ENCODE measurements at places on chromosomes 2 and 18.

DNA sequence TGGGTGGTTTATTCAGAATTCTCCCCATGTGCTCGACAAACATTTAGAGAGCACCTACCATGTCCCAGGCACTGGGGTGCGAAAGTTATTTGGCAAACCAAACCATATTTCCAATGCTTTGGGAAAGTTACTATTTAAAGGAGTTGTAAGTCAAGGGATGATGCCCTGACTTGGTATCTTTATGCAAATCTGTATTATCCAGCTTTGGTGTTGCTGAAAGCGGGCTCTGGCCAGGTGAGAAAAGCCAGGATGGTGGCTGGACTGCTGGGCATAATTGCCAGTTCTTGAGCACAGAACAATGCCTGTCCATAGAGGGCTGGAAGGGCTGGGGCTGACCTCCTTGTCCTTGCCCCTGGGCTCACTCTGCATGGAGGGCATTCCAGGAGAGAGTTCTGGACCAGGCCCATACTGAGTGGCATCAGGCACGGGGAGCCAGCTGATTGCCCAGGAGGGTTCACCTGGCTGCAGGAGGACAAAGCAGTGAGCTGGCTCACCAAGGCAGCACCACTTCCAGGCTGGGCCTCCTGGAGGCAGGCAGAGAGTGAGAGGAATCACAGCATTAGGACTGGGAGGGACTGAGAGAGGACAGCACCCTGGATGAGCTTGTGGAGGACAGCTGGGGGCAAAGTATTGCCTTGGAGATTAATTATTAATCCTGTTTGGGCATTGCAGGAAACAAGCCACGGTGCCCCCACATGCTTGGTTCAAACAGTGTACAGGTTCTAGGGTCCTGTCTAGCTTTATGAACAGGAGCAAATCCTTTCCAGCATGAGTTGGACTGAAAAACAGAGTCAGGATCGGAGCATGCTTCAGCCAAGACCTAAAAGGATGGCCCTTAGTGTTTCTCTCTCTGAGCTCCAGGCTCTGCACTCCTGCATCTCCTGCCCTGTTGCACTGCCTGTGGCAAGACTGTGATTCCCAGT lies 7.1 kb downstream of the KHK start:
- DNase-seq = peak; percentile 80

DNA sequence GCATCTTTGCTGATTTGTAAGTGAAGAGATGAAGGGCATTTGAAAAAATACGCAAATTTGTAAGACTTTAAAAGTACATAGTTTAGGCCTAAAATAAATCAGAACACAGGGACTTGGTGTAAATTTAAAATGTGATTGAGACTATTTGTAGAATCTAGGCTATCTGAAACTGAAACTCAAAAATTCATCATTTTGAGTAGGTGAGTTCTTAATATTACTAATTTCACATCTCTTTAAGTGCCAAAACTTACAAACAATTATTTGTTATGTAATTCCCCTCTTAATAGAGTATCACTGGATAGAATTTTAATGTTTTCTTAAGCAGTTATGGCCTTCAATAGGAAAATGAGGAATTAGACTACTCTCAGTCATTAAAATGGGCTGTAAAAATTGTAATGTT lies 14.0 kb upstream of the HRH4 start:
- DNase-seq = no peak

DNA sequence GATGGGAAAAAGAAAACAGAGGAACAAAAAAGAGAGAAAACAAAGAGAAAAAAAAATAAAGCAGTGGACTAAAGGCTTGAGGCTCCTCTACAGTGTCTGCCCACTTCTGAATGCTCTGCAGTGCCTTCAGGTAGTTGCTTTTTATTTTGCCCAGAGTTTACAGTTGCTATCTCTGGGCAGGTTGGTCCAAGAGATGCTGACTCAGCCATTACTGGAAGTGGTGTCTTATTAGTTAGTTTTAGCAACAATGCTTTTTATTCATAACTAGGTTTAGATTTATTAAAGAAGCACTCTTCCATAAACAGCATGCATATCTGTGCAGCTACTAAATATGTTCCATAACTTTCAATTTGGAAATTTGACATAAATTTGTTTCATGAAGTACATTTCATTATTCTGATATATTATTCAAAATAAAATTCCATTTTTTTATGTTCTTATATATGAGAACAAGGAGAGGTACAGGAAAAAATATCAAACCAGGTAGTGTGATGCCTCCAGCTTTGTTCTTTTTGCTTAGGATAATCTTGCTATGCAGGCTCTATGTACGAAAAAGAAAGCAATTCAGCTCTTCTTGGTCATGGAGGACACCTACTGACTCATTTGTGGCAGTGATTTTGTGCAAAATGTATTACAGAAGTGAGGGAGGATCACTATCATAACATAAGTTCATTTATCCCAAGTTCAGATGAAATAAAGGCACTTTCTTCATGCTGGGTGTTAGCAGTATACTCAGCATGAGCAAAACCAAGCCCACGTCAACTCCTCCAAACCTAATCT lies 69.5 kb downstream of the RPIA start:
- no peak for DNase-seq

DNA sequence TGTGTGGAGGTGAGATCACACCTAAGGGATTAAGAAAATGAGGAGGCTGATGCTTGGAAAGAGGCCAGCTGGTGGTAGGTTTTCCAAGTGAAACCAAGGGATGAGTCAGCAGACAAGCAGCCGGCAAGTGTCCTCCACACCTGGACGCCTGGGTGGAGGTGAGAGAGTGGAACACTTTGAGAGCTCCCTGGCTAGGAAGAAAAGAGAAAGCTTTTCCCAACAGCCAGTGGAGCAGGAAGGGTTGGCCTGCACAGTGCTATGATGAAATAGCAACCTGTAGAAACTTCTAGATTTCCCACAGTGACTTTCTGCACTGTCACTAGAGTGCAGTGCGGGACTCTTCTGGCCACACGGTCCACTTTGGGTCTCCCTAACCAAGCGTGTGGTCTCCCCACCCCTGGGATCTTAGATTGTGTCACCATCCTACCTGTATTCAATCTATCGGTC lies 19.6 kb upstream of the IL37 start:
- DNase-seq = peak; percentile 56

DNA sequence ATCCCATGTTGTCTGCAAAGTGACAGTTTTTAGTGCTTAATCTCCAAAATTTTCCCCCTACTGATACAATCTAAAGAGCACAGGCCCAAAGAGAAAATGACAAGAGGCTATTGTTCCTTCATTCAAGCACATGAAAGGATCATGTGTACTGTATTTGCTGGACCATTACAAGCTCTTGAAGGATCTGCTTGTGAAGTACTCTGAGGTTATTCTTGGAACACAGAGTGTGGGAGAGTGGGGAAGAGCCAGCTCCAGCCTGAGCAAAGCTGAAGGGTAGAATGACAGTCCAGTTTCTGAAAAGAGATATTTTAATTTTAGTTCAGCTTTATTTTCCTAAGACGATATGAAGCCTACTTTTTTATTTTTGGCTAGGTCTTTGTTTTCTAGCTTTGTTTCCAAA lies 112.2 kb downstream of the GALNT3 start:
- no peak for DNase-seq

DNA sequence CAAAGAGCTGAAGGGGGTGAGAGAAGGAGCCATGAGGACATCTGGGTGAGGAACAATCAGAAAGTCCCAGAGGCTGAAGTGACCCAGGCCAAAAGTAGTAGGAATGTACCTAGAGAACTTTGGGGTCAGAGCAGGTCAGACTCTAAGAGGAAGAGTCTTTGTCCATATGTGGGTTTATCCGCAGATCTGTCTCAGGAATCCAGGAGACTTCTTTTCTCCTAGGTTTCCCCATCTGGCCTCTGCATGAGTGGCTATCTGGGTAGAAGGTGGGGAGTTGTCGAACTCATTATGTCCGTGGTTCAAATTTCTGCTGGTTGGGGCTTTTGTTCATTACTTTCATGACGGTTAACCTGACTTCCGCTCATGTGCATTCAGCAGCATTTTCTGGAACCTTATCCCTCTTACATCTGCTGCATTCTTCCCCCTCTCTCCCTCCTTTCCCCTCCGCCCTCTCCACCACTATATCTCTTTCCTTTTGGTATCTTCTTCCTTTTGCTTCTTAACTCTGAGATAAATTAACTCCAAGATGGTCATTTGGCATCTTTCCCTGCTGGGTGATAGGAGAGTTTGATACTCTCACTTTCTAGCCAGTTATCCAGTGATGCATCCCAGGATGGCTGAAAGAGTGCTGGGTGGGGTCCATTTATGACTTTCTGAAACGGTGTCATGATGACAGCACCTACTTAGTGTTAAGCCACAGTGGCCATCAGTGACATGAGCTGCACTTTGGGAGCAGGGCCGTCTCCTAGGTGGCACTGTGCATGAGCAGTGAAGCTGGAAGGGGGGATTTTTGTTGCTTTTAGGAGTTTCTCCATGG lies 2.1 kb downstream of the LIPG start:
- DNase-seq = no peak

Data from small intestine (tissue), 16 donors.